Upper lobe of left lung (tissue), 6 donors: ENCODE measurements at places on chromosomes 5 and 9. TPM values are rescaled to one million over a fixed set of nuclear protein-coding genes. Genes with fewer than 3 reads are reported as not detected.

GRCh38 chr5:318931-319601 is 2.4 kb upstream of the AHRR start:
- DNase-seq, result no peak

DNA sequence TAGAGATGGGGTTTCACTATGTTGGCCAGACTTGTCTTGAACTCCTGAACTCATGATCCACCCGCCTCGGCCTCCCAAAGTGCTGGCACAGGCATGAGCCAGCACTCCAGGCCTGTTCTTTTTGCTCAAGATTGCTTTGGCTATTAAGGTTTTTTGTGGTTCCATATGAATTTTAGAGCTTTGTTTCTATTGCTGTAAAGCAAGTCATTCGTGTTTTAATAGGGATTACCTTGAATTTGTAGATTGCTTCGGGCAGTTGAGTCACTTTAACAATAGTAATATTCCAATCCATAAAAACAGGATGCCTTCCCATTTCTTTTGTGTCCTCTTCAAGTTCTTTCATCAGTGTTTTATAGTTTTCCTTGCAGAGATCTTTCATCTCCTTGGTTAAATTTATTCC is 22.1 kb downstream of the C6 start:
- no peak for DNase-seq

GRCh38 chr9:85421641-85422040 is 320.1 kb downstream of the AGTPBP1 start:
- DNase-seq, result no peak

Gene DBH
- not detected for total RNA-seq

DNA sequence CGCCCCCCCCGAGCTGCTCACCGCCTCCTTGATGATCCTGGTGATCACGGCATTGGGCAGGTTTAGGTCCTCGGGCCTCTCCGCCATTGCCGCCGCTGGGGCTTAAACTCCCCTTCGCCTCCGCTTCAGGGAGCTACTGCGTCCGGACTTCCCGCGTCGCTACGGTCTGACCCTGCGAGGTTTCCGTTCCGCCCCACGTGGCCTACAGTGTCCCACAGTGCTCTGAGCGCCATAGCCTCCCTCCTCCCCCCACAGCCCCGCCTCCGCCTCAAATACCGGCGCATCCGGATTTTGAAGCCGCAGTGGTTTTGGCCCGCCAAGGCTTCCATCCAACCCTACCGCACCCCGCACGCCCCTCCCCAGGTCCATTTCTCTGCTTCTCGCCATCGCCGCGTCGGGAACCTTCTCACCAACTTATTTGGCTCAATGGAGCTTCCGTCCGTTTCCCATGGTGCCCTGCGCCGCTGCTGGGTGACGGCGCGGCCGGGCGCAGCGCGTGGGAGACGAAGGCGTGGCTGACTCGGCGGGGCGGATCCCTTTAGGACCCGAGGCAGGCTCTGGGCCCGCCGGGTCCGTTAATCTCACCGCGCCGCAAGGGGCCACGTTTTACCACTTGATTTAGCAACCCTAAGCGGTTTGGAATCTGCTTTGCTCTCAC is at the start of the genes C9orf43 and POLE3:
Gene C9orf43, plus strand, starts transcription at position 541 of the 658 bp plus-strand sequence. CDS start 2,747 bp downstream, outside the sequence.
Gene POLE3, minus strand, starts transcription at position 469 of the 658 bp plus-strand sequence. Its CDS starts 382 bp downstream, at position 87.
- DNase-seq, result peak; percentile 94

Gene ATP10B
- total RNA-seq, result 0.07 TPM

DNA sequence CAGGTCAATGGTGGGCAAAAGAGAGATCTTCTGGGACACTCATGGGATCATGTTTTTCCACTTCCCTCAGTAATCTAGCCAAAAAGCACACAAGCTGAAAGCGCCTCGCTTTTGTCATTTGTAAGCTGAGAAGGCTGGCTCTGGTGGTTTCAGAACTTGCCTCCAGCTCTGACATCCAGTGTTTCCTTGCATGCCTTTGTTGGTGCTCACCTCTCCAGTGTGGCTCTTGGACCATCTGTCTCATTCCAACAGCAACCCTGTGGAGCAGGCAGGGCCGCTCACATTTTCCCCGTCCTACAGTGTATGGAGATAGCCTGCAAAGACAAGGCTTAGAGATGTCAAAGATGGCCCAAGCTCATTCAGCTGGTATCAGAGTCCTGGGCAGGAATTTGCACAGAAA is 160.8 kb upstream of the KLF4 start:
- no peak for DNase-seq

- DNase-seq, result no peak
Observed at GRCh38 chr9:2085716-2086115, 70.6 kb downstream of the SMARCA2 start.

Gene IL17B
- not detected for total RNA-seq

GRCh38 chr5:40630126-40630525 is 49.6 kb upstream of the PTGER4 start:
- no peak for DNase-seq
